Stimulated activated CD4-positive, alpha-beta T cell treated with anti-CD3 and anti-CD28 coated beads, Interleukin-2, amount 100 ng/mL, for 4 hours (primary cell): ENCODE measurements at places on chromosomes 5 and 9.

- DNase-seq, result no peak
Observed at GRCh38 chr9:92328225-92328624, 2.5 kb downstream of the CENPP start.

DNA sequence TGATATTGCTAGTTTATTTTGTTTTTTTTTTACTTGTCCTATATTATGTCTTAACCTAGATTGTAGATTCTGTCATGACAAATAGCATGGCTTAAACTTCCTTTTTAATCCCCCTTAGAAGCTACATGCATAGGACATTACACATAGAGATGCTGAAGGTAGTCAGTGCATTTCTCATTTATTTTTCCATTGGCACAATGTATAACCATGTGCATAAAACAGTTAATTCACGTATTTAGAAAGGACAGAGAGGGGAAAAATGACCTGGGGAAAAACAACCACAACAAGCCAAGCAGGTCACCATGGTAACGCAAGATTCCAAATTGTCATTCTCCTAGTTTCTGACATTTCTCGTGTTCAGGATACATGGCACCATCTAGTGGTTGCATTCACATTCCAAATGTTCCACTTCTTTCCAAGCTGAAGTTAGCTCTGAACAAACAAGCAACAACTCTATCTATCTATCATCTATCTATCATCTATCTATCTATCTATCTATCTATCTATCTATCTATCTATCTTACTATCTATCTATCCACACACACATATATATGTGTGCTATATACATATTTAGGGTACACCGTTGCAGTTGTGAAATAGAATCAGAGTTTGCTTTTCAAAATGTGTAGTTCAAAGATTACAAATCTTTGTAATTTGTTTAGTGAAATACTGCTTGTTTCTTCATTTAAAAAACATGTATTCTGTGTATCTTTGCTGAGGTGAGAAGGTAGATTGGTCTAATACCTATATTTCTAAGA, 487.2 kb upstream of the ST8SIA4 start:
- no peak for DNase-seq

DNA sequence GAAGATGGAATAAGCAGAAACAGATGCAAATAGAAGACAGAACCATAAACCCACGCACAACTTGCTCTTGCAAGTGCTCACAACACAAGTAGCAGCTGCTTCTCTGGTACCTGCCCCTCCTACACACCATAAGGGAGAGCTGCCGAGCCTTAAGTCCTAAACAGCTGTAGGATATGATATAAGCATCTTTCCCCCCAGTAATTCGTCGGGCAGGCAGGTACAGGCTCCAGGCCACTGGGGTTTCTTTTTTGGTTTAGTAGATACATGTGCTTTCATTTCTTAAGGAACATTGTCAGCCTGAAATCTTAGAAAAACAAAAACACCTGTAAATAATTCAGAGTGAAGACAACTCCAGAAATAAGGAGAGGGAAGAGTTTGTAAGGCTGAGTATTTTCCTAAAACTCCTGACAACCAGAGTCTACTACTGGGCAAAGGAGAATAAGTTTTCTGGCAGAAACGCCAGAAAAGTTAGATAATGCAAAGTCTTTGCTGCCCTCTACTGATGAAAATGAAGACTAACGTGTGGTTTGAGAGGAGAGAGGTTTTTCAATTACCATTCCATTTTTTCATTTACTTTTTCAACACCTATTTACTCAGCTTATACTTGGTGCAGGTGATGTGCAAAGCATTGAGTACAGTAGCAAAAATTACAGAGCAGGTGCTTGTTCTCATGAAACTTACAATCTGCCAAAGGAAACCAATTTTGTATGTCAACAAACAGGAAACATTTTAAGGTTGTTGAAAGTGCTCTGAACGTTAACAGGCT, 20.1 kb upstream of the TCERG1 start:
- DNase-seq, result no peak

- no peak for DNase-seq
Observed at GRCh38 chr5:89707891-89708290, 701.7 kb downstream of the CETN3 start.

- no peak for DNase-seq
Observed at GRCh38 chr5:2867373-2867933, 116.0 kb upstream of the IRX2 start.
